ENCODE measurements at places on chromosomes 4 and X.
A peak's percentile ranks its signal among the peaks of the same experiment; 100 is the strongest.

DNA sequence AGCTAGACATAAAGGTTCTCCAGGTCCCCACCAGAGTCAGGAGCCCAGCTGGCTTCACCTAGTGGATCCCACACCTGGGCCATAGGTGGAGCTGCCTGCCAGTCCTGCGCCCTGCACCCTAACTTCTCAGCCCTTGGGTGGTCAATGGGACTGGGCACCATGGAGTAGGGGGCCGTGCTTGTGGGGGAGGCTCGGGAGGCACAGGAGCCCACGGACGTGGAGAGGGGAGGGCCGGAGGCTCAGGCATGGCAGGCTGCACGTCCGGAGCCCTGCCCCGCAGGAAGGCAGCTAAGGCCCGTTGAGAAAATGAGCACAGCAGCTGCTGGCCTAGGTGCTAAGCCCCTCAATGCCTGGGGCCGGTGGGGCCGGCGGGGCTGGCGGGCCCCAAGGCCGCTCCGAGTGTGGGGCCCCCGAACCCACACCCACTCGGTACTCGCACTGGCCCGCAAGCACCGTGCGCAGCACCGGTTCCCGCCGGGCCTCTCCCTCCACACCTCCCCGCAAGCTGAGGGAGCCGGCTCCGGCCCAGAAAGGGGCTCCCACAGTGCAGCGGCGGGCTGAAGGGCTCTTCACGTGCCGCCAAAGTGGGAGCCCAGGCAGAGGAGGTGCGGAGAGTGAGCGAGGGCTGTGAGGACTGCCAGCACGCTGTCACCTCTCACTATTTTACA lies 291.1 kb downstream of the KLHL4 start:
- no peak for DNase-seq

DNA sequence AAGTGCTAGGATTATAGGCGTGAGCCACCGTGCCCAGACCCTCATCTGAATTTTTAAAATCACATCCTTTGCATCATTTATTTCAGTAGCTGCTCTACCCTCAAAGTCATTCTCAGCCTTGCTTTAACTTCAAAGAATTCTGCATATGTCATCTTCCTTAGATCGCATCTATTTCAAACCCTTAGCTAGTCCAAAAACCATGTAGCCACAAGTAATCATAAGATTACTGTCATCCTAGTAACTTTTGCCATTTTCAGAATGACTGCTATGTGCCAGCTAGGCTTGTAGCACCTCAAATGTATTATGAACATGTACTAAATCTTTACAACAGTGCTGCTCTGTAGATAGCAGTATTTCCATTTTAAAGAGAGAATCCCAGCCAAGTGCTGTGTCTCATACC lies 45.5 kb upstream of the KLF3 start:
- no peak for DNase-seq

- peak; percentile 34 for DNase-seq
Measured at GRCh38 chr4:175951794-175952193, 113.8 kb upstream of the WDR17 start.

- no peak for DNase-seq
Measured at GRCh38 chr4:71254451-71255012, 84.3 kb upstream of the SLC4A4 start.

GRCh38 chr4:76535603-76536372 lies 100.8 kb downstream of the SHROOM3 start:
- no peak for DNase-seq

DNA sequence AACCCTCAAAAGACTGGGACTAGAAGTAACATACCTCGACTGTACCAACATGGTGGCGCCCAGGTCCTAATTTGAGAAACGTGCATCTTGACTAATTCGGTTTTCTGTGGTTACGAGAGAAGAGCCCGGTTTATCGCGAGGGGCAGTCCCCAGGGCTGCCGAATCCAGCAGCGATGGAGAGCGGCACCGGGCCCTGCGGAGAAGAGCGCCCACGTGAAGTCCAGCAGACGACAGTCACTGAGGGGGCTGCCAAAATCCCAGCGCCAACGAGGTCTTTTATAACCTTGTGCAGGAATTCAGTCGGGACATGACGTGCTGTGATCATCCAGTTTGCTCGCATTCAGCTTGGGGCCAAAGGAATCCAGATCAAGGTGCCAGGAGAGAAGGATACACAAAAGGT lies 187.5 kb upstream of the SLITRK2 start:
- DNase-seq: no peak

DNA sequence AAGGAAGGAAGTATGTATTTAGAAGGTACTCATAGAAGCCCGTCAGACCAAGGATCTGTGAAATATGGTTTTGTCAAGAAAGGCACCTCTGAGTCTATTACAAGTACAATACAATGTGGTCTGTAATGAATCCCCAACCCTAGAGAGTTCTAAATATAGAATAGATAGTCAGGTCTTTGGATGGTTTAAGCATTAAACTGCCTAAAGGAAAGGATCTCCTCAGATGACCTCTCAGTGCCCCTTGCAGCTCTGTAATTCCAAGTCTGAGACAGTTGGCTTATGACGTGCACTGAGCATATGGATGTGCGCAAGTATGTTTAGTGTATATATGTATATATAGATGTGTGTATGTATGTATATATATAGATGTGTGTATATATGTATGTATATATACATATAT lies 62.0 kb downstream of the CCSER1 start:
- no peak for DNase-seq
